ENCODE measurements at places on chromosomes 1 and 21.

GRCh38 chr1:96346719-96347118 is 374.9 kb upstream of the PTBP2 start:
- DNase-seq, result no peak

- no peak for DNase-seq
Observed at GRCh38 chr1:38239258-38239835, 192.8 kb upstream of the POU3F1 start.

- DNase-seq, result no peak
Observed at GRCh38 chr1:89877756-89878155, 56.9 kb downstream of the LRRC8D start.

DNA sequence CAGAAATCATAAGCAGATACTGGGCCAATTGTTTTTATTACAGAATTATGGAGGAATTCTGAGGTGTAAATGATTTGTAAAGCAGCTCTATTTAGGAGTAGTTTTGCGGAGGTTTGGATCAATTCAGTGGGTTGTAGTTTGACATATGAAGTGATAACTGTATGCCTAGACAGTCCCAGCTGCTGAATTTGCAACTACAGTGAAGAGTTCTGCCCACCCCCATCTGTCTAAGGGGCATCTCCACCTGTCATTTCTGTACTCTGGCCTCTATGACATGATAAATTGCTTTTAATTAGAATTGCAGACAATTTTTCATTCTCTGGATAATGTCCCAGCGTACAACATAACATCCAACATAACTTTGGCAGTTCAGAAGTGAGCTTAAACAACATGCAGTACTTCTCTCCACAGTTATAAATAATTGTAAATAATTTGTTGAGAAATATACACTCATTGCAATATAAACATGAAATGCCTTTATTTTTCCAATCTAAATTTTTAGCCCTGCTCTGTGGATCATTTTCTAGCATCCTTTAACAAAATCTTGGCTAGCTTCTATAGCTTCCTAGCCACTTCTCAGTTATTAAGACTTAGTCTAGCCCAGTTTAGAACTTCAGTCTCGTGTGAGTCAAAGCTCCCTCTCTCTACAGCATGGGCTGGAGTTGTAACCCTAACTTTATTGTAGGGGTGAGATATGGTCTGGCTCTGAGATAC is 52.3 kb downstream of the PDE4B start:
- DNase-seq, result no peak

- DNase-seq, result peak; percentile 79
Observed at GRCh38 chr1:25031966-25032667, 102.0 kb upstream of the RUNX3 start.

GRCh38 chr1:230052018-230052417 is 15.0 kb upstream of the GALNT2 start:
- DNase-seq, result no peak

DNA sequence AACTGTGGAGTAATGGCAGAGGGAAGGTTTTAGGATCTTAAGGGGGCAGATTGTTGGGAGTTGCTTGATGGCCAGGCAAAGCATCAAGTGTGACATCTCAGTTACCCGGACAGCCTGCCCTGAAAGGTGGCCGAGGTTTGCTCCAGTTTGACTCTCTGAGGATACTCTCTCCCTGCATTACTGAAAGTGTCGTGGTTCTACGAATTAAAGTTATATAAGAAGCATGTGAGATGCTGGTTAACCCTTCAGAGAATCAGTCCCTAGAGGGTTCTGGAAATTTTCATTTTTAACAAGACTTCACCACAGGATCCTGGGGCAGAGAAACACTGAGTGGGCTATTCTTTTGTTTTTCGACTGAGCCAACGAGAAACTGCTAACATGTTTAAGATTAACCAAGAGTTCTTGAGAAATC is 689 bp upstream of the ZNF644 start:
- no peak for DNase-seq

DNA sequence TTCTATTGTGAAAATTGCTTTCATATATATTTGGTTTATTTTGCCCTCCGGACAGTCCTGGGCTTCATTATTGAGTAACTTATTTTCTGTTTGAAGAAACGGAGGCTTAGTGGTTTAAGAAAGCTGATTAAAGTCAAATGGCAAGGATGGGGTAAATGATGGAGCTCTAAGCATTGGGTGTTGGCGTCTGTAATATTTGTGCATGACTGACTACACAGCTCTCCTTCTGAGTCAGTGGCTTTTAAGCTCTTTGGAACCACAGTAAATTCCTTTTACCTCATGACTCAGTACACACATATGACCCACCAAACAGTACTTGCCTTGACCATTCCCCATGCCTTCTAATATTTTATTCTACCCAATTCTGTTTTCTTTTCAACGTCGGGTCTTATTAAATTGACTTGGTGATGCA is 21.0 kb downstream of the B3GALT5 start:
- no peak for DNase-seq

- no peak for DNase-seq
Observed at GRCh38 chr1:87665151-87665550, 336.5 kb downstream of the LMO4 start.

GRCh38 chr1:20440785-20441200 is 45.2 kb downstream of the CAMK2N1 start:
- DNase-seq, result peak; percentile 84

- DNase-seq, result no peak
Observed at GRCh38 chr1:67817319-67817718, 15.9 kb downstream of the GNG12 start.

GRCh38 chr1:162922201-162922600 is 61.2 kb upstream of the CCDC190 start:
- no peak for DNase-seq

DNA sequence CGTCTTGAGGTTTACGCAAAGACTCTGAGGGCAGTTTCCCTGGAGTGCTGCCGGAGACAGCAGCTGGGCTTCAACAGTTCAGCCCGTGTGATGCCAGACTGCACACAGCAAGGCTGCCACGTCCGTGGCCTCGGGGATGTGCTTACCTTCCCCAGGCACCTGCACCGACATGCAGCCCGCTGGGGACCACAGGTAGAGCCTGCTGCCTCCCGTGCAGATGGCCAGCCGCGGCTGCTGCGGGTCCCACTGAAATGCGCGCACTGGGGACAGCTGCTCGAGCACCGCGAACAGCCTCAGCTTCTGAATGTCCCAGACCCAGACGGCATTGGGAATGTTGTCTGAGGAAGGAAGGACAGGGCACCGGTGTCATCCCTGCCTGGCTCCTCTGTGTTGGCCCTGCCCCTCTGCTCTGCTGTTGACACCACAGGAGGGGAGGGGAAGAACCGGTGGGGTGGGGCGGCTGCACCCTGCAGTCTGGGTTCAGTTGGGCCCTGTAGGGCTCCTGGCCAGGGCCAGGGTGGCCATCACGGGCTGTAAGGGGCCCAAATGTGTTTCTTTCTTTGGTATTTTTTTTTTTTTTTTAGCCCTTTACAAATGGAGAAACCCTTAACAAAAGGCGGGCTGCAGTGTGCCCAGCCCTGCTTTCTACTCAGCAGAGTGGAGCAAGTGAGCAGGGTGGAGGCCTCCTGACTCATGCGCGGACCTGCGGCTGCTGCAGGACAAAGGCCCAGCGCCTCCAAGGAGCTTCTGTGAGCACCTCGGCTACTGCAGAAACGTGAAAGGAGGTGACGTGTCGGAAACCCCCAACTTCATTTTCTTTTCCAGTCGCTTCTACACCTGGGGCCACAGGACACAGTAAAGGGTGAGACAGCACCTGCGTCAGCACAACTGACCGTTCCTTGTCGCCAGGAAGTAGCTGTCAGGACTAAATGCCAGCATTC is 6.8 kb downstream of the TPRG1L start:
- no peak for DNase-seq

DNA sequence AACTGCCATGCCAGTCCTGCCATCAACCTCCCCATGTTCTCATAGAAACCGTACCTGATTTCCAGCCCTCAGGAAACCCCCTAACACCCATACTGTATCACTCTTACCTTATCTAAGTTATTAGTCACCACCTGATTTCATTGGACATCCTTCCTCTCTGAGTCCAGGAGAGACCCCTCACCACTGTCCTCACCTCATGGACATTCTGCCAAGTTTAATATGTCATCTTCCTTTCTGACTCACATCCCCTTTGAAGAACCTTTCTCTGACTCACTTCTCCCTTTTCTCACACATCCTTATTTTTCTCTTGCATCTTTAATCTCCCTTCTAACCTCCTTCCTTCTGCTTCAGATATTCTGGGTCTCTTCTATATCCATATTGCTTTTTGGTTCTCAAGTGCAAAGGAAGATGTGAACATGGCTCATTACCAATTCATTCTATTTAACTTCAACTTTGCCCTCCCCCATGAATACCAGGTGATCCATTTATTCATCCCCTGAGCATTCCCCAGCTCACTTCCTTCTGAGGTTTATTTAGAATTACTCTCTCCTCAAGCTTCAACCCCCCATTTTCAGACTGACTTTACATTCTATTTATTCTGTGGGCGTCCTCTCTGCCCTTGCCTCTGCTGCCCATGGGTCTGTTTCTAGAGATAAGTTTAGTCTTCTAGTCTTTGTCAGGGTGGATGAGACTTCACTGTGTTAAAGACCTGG is 206.8 kb upstream of the ESRRG start:
- DNase-seq, result no peak

DNA sequence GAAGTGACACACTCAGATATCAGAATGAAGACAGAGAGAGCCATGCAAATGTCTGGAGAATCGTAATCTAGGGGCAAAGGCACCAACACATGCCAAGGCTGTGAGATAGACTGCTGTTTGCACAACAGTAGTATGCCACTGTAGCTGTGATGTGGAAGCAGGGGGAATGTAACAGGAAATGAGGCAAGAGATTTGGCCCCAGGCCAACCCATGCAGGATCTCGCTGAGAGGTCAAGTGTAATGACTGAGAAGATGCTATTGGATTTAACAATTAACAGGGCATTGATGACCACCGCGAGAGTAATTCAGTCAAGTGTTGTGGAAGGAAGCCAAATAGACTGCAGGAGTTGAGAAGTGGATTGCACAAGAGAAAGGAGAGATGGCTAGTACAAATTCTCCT is 107.3 kb upstream of the ST6GALNAC5 start:
- DNase-seq, result no peak

DNA sequence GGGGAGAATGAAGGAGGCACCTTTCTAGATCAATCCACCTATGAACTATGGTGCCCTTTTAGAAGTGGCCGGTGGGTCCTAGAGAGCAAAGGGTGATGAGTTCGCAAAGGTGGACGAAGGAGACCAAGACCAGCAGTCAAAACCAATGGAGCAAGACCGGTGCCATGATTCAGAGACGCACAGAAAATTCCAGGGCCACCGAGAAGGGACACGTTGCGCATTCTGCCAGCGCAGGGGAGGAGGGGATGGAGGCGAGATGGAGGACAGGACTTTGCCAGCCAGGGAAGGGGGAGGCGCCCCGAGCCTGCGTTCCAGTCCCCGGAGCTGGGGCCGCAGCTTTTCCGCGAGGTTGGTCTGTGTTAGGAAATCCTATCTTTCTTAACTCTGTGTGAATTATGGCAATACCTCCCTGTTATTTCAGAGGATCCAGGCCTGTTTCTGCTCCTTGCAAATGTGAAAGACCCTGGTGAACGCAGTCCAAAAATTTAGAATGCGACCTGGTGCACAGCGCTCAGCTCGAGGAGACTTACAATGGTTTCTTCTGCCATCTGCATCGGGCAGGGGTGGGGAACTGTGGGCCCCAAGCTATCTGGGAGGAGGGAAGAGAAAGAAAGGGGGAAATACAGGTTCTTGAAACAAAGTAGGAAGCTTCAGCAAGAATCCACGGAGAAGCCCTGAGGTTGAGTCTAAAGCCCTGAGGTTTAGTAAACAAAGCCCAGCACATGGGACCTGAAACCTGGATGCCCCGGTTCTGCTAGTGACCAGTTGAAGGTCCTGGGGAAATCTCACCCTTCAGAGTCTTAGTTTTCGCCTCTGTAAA is 129.4 kb downstream of the MRPS6 start:
- DNase-seq, result no peak

DNA sequence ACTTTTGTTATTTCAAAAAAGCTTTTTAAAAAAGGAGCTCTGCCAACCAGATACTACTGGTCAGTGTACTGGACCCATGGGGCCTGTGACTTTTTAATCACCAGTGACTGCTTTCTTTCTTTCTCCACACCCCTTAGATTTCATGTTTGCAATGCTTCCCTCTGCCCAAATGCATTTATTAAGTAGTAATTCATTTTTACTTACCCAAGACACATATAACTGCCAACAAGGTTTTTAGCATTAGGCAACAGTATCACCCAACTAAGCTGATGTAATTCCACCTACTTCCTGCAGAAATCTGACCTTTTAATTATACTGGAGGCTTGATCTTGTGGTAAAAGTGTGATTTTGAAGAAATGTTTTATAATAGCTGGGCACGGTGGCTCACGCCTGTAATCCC is 12.5 kb downstream of the MECR start:
- no peak for DNase-seq

DNA sequence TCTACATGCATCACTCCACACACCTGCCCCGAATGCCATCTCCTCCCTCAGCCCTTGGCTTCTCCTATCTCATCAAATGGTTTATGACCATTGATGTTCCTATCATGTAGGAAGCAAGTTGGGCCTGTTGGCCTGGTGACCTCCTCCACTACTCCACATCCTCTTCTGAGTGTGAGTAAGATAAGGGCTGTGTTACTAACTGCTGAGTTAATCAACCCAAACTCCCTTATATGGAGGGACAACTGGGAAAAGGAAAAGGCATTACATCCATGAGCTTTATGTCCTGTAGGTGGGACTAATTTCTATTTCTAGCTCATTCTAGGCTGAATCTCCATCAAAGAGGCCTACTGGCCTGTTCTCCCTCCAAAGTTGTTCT is 57.6 kb downstream of the WLS start:
- DNase-seq, result no peak

- no peak for DNase-seq
Observed at GRCh38 chr1:93177991-93178390, 2.2 kb downstream of the TMED5 start.

DNA sequence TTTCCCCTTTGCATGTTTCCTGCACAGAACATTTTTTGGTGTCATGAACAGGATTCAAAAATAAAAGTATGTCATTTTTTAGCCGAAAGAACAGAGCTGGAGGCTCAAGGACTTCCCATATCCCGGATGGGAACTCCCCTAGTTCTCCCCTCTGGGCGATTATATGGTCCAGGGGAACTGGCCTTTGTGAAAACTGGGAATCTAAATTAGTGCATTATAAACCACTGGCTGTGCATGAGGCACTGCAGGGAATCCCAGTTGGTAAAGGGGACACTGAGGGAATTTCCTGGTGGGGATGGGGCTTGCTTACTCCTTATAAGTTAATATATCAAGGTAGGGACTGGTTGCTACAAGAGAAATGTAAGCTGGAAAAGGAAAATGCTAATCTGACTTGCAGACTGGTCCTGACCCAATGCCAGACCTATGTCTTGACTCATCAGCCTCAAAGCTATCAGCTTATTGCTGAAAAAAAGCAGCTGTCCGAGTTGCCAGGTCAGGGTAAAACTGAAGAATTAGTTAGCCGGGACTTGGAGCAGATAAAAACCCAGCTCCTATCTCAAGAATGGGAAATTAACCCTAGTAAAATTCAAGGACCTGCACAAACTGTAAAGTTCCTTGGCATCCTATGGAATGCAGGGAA is 122.6 kb downstream of the FCRL5 start:
- DNase-seq, result no peak

- no peak for DNase-seq
Observed at GRCh38 chr1:15940110-15941043, 35.5 kb downstream of the ZBTB17 start.

GRCh38 chr1:228415221-228415620 is 1.4 kb downstream of the TRIM17 start:
- DNase-seq, result no peak

GRCh38 chr1:35539073-35539823 is 18.0 kb downstream of the KIAA0319L start:
- DNase-seq, result no peak

- no peak for DNase-seq
Observed at GRCh38 chr1:11187494-11187893, 1.7 kb upstream of the ANGPTL7 start.

All from germinal center (tissue), 1 donor.